ENCODE measurements at places on chromosomes 3 and 15.

- DNase-seq = no peak
Observed at GRCh38 chr3:155110022-155110421, 29.9 kb downstream of the MME start.

GRCh38 chr3:140378571-140379340 lies 299.1 kb upstream of the TRIM42 start:
- DNase-seq = no peak

GRCh38 chr3:189148081-189148507 lies 23.7 kb upstream of the TPRG1 start:
- peak; percentile 58 for DNase-seq

GRCh38 chr3:89072642-89073041 lies 34.8 kb upstream of the EPHA3 start:
- no peak for DNase-seq

DNA sequence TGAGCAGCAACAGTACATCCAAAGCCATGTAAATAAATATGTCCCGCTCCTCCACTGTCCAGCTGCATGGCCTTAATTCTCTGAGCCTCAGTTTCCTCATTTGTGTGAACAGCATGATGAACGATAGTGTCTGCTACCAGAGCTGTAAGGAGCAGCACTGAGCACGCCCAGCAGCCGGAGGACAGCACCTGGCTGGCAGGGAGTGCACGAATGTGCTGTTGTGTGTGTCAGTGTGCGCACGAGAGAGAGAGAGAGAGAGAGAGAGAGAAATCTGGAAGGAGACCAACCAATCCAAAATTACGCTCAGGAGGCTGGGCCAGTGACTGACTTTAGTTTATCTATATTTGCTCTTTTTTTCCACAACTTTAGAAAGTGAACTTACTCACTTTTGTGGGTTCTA lies 26.6 kb upstream of the PLXNA1 start:
- DNase-seq = no peak

- DNase-seq = peak; percentile 58
Observed at GRCh38 chr3:127456471-127457093, 134.0 kb downstream of the TPRA1 start.

GRCh38 chr3:187641320-187642016 lies 28.7 kb downstream of the SST start:
- DNase-seq = no peak

DNA sequence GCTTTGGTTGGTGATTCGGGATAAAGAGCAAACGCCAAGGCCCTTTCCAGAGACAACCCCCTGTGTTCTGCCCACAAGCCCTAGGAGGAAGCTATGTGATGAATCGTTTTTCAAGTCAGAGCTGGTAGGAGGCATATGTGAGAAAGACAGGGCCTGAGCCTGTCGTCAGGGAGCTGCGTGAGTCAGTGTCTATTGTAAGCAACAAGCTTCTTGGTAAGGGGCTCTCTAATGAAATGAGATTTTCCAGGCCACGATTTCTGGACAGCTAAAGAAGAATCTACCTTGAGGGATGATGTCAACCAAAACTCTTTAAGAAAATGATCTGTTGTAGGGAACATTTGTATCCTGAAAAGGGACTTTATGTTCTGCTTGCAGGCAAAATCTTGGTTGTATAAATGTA lies 318.9 kb upstream of the IL12A start:
- DNase-seq = no peak
